ENCODE measurements at places on chromosomes 2 and 18.

DNA sequence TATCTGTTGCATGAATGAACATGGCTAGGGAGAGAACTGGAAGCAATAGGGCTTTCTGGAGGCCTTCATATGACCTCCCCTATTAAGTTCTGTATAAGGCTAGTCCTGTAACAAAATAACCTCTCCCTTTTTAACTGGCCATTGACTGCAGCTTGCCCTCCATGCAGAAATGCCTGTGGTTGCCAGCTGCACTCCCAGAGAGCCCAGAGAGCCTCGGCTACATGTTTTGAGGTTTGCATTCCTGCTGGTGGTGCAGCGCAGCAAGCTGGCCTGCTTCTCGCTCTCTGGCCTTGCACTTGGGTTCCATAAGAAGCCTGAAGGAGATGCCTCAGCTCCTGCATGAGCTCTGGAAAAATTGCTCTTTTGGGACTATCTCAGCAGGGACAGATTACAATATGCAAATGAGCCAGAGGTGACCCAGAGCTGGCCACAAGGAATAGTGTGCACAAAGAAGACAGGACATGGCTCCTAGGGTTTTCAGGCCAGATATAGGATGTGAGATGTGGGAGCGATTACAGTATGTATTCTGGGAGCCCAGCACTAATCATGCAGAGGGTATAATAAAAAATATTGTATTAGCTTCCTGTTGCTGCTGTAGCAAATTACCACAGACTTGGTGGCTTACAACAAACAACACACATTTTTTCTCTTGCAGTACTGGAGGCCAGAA, 186.7 kb downstream of the INSIG2 start:
- no peak for DNase-seq

DNA sequence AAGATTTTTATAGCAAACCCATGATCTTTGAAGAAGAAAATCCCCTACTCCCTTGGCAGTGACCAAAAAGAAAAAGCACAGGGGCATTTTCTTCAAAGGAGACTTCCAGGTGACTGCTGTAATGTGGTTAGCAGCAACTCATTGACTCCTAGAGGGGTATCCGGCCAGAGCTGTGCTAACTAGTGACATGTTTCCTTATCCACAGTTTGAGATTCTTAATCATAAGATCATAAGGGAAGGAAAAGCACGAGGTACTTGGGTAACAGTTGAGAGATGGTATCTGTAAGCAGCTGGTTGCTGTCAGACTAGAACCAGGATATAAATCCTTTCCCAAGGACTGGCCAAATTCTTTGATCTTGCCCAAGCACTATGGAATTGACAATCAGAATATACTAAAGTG, 124.7 kb downstream of the MREG start:
- no peak for DNase-seq

- no peak for DNase-seq
These were observed 240.7 kb downstream of the SH3RF3 start for GRCh38 chr2:109369671-109370191.

DNA sequence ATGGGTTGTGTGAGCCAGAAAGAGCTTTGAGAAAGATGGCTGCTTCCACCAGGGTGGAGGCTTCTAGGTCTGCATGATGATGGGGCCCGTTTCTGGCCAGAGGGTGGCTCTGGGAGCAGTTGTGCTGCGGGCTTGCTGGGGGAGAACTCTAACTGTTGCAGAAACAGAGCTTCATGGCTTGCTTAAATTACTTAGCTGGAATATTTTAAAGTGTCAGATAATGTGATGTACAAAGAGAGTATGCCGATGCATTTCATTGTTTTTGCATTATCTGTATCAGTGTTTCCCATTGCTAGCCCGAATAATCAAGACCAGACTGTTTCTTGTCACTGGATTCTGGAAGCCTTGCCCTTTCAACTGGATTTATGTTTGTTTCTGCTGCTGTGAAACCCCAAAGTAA, 6.3 kb upstream of the DRC1 start:
- DNase-seq: no peak

GRCh38 chr2:235582729-235583128, 88.9 kb downstream of the AGAP1 start:
- DNase-seq: no peak

- no peak for DNase-seq
These were observed 194.0 kb downstream of the ZFP36L2 start for GRCh38 chr2:43032213-43033015.

DNA sequence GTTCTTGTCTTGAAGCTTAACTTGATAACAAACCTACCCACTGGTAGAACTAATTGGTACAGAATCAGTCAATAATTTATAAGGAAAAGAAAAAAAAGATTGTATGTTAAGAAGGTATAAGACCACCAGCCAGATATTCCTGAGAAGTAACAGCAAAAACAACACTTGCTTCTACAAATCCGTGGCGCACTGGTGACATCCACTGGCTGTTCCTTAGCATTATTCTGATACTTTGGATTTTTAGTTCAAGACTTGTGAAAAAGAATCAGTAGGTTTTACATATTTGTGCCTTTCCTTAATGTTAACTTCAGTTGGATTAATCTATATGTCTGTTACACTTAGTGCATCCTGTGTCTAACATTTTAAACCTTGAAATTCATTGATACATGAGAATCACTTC, 141.8 kb downstream of the GRB14 start:
- DNase-seq: no peak

GRCh38 chr2:20231598-20232026, 6.7 kb upstream of the SDC1 start:
- no peak for DNase-seq

DNA sequence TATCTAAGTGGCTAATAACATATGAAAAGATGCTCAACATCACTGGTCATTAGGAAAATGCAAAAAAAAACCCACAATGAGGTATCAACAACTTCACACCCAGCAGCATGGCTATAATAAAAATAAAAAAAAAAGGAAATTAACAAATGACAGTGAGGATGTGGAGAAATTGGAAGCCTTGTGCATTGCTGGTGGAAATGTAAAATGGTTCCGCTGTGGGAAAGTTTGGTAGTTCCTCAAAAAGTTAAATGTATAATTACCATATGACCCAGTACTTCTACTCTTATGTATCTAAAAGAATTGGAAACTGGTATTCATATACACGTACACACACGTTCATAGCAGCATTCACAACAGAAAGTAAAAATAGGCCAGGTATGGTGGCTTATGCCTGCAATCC, 15.5 kb upstream of the CACNB4 start:
- DNase-seq: no peak

GRCh38 chr2:43227830-43228281, 1.4 kb upstream of the ZFP36L2 start:
- no peak for DNase-seq

DNA sequence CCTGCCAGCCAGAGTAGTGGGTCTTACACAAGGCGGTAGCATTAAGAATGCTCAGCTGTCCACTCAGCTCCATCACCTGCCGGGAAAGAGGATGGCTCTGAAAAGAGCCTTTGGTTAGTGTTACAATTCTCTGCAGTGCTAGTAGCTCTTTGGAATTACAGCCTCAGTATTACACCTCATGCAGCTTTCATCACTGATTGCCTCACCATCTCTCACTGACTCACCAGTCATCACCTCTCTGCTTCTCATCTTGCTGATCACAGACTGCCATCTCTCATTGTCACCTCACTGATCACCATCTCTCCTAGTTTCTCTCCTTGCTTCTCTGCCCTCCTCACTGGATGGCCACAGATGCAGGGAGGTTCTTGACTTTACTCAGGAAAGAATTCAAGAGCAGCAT, 573.5 kb upstream of the SETBP1 start:
- DNase-seq: no peak

DNA sequence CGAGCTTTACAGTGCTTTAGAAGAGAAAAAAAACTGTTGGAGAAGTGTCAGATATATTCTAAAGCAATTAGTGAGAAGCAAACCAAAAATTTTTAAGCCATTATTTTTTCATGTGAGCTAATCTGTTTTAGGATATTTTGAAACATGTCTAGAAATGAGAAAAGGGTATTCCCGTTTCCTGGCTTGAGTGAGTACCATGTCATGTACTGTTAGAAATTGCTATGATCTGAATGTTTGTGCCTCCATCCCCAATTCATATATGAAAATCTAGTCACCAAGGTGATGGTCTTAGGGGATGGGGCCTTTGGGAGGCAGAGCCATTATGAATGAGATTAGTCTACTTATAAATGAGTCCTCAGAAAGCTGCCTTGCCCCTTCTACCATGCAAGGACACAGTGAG, 493.3 kb upstream of the GCFC2 start:
- DNase-seq: no peak

GRCh38 chr18:79242246-79242645, 153.5 kb upstream of the NFATC1 start:
- no peak for DNase-seq

GRCh38 chr2:41621563-41621962, 426.3 kb upstream of the PKDCC start:
- DNase-seq: no peak

DNA sequence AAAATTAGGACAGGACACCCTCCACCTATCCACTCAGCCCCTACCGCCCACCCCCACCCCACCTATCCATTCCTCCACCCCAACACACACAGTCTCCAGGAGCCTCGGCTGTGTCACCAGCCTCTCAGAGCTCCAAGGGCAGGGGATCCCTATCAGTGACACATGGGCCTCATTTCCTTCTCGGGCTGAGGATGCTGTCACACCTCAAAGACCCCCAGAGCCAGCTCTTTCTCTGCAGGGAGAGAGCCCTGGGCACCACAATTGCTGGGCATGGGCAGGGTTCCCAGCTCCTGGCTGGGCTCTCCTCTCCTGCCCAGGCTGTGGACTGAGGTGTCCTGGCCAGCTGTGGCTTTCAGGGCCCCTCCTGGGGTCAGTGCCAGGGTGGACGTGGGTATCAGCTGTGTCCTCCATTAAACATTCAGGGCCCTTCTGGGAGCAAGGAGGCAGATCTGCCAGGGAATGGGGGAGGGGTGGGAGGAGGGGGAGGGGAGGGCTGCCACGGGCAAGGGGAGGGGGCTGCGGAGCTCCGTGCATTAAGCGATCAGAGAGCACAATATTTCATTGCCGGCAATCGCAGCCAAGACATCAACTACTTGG, 14.3 kb upstream of the ECEL1 start:
- DNase-seq: no peak

DNA sequence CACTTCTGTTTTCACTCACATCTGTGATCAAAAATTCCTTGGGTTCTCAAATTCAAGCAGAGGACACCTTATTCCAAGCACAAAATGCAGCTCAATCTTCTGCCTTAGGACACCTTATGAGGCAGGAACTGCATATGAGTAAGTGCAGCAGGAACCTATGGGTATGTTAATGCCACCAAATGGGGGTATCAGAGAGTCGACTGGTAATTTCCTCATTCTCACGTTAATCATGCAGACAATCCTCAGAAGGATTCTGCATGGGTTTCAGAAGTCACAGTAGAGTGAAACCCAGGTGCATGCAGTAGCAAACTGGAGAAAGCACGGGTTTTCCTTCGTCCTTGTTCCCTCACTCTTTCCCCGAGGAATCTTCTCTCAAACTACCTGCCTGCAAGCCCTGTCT, 452.8 kb downstream of the CBLN2 start:
- no peak for DNase-seq

DNA sequence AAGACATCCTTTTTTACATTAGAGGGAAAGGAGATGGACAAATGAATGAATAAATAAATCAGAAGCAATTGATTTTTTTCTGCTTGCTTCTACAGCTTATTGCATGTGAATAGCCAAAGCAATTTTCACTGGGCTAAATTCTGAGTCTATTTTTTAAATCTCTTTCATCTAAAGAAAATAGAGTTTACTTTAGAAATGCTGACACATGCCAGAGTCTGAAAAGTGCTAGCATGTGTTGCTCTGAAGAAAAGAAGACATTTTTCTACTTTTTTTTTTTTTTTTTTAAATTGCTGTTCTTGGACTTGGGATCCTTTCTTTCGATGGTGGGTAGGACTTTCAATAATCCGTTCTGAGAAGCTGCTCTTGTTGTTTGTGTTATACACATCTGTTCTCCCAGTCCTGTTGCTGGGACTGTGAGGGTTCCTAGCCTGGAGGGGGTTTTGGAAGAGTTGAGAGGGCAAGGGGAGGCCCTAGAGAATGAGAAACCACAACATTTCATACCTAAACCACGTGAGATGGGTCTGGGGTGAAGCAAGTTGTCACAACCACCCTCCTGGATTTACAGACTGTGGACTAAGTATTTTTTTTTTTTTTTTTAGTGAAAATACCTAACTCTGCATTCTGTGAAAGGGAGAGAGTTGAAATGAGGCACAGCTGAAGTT, 193.5 kb downstream of the PRKCE start:
- DNase-seq: no peak

DNA sequence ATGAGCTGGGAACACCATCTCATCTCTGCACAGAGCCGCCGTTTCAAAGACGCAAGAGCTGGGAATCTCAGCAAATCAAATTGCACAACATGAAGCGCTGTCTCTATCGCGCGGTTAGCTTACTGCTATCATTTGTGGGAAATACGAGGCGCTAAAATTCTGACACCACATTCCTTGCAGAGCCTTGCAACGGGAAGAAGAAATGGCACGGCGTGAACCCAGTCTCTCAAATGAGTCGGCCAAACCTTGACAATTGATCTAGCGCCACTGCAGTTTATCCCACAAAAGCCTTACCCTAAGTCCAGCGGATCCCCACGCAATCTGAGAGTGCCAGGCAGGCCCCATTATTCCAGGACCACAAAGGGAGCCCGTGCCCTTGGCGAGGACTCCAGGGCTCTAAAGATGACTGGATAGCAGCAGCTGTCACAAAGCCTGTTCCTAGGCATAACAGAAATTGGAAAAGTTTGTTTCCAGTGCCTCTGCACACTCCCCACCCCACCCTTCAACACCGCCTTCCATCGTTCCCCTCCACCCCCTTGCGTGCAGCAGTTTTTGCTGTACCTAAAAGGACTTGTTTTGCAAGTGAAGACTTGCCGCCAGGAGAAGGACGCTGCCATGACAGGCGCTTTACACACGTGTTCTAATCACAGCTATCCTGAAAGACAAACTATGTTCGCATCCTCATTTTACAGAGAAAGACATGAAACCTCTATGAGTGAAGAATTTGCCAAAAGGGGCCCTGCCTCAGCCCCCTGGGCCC, 252.4 kb downstream of the EIPR1 start:
- DNase-seq: no peak

Data from HuH-7 (cell line).